Hematopoietic multipotent progenitor cell treated with erythropoietin and hydrocortisone succinate and interleukin-3 and kit ligand, for 8 days (in vitro differentiated cells): ENCODE measurements at places on chromosomes 3 and 15.

GRCh38 chr3:159200176-159200575 lies 398.3 kb downstream of the MFSD1 start:
- no peak for DNase-seq

- DNase-seq = no peak
Measured at GRCh38 chr3:110391640-110392395, 679.8 kb upstream of the NECTIN3 start.

- no peak for DNase-seq
Measured at GRCh38 chr15:99683000-99683670, 50.1 kb downstream of the LYSMD4 start.

- DNase-seq = no peak
Measured at GRCh38 chr3:188948281-188948996, 223.3 kb upstream of the TPRG1 start.

DNA sequence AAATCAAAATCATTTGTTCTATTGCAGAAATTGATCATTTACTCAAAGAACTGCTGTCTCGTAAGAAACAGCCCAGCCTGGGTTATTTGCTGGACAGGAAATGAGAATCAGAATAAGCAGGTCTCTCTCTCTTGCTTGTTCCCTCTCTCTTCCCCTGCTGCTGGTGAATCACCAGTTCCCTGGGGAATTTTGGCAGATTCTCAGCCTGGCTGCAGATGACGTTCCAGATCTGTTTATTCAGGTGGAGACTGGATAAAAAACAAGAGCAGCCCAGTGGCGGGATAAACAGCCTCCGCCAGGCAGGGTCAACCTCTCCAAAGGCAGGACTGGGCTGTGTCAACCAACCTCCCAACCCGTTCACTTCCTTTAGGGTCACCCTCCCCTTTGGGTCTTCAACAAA lies 72.1 kb downstream of the LRIG1 start:
- no peak for DNase-seq

GRCh38 chr15:98896002-98896721 lies 111.4 kb downstream of the PGPEP1L start:
- DNase-seq = no peak

DNA sequence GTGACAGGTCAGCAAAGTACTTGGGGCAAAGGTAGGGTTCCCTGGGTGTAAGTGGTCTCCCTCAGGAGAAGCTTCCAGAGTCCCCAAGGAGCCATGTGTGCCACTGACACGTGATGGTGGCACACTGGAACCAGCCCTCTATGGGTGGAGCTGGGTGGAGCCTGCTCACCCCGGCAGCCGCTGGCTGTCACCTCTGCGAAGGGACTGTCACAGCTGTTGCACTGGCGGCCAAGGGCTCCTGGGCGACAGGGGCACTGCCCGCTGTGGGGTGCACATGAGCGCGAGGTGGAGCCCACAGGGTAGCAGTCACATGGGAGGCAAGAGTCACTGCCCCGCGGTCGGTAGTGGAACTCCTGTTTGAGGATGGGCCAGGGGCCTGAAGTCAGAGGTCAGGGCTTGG lies 12.0 kb downstream of the CELSR3 start:
- peak; percentile 41 for DNase-seq

- peak; percentile 42 for DNase-seq
Measured at GRCh38 chr3:10170915-10171478, 6.3 kb downstream of the IRAK2 start.

- no peak for DNase-seq
Measured at GRCh38 chr3:76986876-76987474, 52.9 kb upstream of the ROBO2 start.

DNA sequence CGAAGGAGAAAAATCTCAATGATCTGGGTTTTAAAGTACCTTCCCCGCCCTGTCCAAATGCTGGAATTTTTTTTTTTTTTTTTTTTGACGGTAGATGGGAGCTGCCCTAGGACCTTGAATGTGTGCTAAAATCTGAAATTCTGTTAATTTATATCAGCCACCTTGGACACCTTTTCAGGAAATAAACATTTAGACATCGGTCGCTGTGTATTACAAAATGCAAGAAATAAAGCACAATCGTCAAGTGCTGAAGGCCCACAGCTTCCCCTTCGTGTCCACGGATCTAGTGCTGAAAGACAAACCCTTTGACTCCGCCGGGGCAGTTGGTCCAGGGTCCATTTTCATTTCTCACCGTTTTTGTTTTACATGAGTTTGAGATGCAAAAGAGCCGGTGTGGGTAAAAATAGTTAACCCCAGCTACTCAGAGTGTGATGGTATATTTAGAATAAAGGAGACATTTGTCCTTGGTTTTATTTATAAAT lies 90.2 kb upstream of the CHD2 start:
- DNase-seq = peak; percentile 76

DNA sequence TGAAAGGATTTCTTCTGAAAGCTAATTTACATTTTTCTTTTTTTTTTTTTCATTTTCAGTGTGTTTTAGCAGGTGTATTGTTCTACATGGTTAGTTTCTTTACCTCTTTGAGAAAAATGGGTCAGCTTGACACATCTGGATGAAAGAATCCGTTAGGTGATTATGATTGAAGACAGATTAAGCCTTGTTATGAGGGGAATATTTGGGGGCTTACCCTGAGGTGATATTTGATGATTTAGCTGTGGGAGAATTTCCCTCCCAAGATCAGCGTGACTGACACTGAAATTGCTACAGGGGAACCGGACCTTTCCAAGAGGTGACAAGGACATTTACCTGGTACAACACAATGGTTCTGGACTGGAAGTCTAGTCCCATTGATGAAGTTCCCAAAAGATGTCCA lies 147.5 kb downstream of the NFKBIZ start:
- no peak for DNase-seq

GRCh38 chr3:59709702-59710553 lies 660.1 kb upstream of the CFAP20DC start:
- no peak for DNase-seq

- DNase-seq = no peak
Measured at GRCh38 chr3:172142864-172143451, 103.6 kb downstream of the FNDC3B start.

- no peak for DNase-seq
Measured at GRCh38 chr3:172561897-172562640, 38.8 kb upstream of the TNFSF10 start.

DNA sequence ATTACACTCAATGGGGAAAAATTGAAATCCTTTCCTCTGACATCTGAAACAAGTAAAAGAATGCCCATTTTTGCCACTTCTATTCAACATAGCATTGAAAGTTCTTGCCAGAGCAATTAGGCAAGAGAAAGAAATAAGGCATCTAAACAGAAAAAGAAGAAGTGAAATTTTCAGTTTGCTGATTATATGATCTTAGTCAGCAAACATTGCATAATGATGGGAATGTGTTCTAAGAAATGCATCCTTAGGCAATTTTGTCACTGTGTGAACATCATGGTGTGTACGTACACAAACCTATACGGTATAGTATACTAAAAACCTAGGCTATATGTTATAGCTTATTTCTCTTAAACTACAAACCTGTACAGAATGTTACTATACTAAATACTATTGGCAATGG lies 278.0 kb downstream of the CGGBP1 start:
- no peak for DNase-seq

GRCh38 chr15:66251790-66252684 lies 1.5 kb downstream of the MEGF11 start:
- peak; percentile 16 for DNase-seq

DNA sequence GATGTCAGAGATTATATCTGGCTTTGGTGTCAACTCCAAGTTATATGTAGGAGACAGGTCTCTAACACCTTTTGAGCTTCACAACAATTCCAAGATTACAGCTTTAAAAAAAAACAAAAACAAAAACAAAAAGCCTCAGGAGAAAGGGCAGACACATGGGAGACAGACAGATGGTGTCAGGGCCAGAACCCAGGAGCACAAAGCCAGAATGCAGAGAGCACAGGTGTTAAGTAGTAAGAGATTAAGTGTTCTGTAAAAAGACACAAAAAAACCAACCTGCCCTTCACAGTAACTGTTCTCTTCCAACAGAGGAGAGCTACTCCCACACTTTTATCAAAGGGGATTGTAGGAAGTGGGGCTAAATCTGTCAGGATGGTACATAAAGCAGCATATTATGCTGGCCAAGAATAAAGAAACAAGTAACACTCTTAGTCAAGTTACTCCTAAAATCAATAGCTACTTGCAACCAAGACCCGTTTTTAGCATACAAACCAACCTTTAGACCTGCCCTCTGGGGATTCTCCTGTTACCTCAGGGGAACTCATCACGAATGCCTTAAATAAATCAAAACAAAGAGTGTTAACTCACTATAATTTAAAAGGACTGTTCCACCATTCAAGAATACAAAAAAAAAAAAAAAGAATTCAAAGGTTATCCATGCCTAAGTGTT lies 5.9 kb downstream of the CPEB1 start:
- no peak for DNase-seq

- DNase-seq = no peak
Measured at GRCh38 chr3:133509488-133509887, 64.0 kb upstream of the CDV3 start.

- DNase-seq = no peak
Measured at GRCh38 chr3:149585401-149585726, 72.5 kb downstream of the WWTR1 start.

GRCh38 chr15:40991355-40991754 lies 38.1 kb downstream of the CHAC1 start:
- DNase-seq = no peak

GRCh38 chr15:66488525-66488924 lies 9.0 kb downstream of the SNAPC5 start:
- no peak for DNase-seq

DNA sequence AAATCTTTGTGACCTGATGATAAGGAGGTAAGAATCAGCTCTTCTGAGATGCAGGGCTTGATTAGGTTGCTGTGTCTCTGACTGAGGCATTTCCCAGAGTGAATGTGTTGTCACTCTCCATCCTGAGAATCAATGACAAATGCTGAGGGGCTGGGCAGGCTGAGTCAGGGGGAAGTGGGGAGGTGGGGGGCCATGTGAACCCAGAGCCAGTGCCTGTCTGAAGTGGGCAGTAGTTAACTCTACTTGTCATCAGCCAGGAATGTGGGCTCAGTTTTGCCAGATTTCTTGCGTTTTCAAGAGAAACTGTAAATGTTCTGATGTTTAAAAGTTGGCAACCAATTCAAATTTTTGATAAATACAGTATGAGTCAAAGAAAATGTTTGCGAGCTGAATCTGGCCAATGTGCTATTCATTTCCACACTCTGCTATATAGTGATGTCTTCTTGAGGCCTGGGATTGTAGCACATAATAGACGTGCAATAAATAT lies 3.1 kb upstream of the BNC1 start:
- DNase-seq = no peak

DNA sequence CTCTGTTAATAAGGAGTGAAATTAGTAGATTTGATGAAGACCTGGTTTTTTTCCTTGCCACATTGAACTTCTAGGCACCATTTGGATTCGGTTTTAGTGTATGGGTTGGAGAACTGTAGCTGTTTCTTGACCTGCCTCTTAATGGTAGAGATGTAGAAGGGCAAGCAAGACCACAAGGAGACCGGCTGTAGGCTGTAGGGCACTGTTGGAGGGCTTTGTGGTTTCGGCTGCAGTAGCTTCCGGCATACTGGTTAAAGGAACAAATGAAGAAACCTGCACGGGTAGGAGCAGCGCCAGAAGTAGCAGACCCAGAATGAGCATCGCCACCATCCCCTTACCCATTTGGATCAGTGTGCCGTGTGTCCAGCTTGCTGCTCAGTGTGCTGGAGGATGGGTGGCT lies 7.9 kb downstream of the PCLAF start:
- no peak for DNase-seq

GRCh38 chr15:35932531-35932930 lies 386.6 kb upstream of the DPH6 start:
- DNase-seq = no peak

DNA sequence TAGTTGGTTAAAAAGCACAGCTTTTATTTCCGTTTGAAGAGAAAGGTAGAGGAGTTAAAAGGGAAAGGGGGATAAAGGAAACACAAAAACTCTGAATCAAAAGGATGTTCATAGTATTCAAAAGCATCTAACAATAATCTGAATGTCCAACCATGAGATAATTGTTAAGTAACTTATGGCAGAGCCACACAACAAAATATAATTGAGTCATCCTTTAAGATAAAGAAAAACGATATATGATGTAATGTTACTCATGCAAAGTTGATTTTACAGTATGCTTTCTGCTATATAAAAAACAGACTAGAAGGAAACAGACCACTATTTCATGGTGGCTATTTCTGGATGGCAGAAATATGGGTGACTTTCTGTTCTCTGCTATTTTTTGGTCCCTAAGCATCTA lies 3.9 kb downstream of the XPC start:
- no peak for DNase-seq

DNA sequence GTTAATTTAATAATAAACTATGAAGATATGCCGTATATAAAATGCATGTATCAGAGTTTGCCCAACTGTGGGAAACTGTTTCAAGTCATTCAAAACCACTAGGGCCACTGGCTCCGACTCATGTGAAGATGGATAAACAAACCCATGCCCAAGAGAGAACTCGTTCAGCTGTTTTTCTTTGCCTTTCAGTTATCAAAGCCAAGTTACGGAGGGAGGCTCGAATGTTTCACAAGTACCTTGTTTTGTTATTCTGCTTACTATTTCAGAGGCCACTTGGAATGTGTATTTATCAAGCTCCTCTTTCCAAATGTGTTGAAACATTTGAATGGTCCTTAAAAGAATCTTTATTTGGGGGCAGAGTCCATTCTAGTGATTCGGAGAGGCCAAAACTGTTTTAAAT lies 82.1 kb downstream of the DUT start:
- no peak for DNase-seq

GRCh38 chr15:29470311-29470710 lies 200.7 kb upstream of the NSMCE3 start:
- DNase-seq = no peak

- DNase-seq = no peak
Measured at GRCh38 chr3:136604961-136605360, 147.2 kb downstream of the STAG1 start.

DNA sequence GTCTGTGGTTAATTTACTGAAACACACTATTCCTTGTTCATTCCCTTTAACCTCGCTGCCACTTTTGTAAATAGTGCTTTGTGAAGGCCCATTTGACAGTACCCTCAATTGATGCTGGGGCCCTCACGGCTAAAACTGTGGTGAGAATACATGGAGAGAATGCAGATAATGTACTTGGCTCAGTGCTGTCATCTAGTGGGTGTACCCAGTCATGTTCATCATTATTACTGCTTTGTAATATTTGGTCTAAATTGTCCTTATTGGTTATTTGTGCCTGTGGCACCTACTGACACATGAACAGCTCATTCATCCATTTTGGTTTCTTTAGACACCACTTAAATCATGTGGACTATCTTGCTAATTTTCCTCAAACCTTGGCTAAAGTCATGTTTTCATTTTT lies 543.6 kb downstream of the EDEM1 start:
- DNase-seq = peak; percentile 57
